ENCODE measurements at places on chromosomes 11 and 22.

DNA sequence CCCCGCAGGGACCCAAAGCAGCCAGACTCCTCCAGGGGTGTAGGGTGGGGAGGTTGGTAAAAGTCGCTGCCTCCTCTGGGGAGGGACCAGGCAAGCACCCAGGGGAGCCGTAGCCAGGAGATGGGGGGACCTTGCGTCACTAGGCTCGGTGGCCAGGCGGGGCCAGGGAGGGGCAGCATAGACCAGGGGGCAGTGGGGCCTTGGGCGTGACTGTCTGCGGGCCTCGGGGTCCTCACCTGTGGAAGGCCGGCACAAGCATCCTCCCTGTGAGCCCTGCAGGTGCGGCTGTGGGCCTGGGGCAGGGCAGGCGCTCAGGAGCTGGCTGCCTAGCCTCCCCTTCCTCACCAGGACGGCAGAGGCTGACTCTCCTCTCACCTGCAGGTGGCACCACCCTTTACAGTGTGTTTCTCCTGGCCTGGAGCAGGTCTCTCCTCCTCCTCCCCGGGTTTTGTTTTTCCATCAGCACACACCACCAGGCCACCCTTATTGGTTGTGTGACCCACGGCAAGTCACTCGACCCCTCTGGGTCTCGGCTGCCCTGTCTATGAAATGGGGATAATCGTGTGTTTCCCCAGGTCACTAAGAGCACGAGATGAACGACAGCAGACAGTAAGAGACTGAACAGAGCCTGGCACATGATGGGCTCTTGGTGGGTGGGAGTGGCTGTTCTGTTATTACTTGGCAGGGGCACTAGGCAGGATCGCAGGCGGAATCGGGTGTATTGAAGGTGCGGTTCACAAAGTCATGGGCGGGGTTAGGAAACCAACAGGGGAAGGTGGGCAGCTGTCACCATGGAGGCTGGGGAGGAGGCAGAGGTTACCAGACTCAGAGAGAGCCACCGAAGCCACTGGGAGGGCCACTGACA, 52.7 kb downstream of the FLRT1 start:
- no peak for DNase-seq

GRCh38 chr11:112831969-112832766, 129.1 kb upstream of the NCAM1 start:
- DNase-seq: no peak

GRCh38 chr11:16615480-16615879, 123.0 kb upstream of the C11orf58 start:
- DNase-seq: no peak

- no peak for DNase-seq
These were observed 226.4 kb downstream of the FAM76B start for GRCh38 chr11:95563173-95563572.

DNA sequence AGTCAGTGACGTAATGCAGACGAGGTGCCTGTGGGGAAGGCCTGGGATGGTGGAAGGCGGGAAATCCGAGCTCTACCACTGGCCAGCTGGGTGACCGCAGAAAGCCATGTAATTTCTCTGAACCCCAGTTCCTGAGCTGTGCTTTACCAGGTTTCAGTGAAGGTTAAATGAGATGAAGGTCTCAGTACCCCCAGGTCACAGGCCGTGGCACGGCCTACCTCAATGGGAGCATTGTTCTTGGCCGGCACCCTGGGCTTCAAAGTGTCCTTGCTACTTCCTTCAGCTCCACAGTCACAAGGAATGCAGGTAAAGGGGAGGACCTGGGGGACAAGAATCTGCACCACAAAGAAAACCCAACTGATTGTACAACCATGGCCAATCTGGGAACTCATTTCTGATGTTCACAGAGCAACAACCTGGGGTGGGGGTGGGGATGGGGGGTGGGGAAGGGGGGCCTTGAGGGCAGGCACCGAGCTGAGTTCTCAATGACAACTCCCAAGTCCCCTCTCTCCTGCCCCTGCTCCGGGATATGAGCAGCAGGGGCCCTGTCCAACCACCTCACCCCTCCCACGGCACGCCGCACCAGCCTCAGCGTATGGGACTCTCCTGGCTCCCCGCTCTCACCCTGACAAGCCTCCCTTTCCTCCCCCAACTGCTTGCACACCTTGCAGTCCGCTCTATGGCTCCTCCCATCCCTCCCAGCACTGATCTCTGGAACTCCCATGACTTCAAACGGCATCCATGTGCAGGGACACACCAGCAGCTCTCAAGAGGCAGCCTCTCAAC, 59.1 kb upstream of the ARFGAP3 start:
- no peak for DNase-seq

DNA sequence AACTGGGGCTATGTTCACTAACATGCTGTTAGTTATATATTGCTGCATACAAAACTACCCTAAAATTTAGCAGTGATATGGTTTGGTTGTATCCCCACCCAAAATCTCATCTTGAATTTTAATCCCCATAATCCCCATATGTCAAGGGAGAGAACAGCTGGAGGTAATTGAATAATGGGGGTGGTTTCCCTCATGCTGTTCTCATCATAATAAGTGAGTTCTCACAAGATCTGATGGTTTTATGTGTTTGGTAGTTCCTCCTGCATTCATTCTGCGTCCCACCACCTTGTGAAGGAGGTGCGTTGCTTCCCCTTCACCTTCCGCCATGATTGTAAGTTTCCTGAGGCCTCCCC, 10.0 kb upstream of the PATL1 start:
- DNase-seq: no peak

DNA sequence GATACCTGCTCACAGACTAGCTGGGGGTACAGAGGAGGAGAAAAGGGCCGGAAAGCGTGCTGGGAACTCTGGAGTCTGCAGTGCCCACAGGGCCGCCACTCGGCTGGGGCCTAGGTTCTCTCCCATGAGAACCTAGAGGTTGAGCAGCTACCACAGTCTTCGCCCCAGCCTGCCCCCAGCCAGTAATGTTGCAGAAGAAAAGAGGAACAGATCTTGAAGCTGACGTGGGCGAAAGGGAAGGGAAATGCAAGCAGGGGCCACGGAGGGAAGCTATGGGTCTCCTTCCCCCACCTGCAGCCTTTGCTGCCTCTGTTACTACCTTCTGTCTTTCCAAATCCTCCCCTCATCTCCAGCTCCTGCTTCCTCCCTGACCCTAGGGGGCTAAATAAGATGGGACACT, 28.8 kb upstream of the P2RY2 start:
- DNase-seq: no peak

- DNase-seq: no peak
These were observed 25.4 kb downstream of the COA4 start for GRCh38 chr11:73851046-73851764.

GRCh38 chr11:45048313-45048841, 97.7 kb upstream of the TP53I11 start:
- DNase-seq: no peak

- peak; percentile 17 for DNase-seq
These were observed 638 bp downstream of the SAAL1 start for GRCh38 chr11:18105086-18105801.

- DNase-seq: no peak
These were observed 3.3 kb downstream of the BRMS1 start for GRCh38 chr11:66341502-66342126.

DNA sequence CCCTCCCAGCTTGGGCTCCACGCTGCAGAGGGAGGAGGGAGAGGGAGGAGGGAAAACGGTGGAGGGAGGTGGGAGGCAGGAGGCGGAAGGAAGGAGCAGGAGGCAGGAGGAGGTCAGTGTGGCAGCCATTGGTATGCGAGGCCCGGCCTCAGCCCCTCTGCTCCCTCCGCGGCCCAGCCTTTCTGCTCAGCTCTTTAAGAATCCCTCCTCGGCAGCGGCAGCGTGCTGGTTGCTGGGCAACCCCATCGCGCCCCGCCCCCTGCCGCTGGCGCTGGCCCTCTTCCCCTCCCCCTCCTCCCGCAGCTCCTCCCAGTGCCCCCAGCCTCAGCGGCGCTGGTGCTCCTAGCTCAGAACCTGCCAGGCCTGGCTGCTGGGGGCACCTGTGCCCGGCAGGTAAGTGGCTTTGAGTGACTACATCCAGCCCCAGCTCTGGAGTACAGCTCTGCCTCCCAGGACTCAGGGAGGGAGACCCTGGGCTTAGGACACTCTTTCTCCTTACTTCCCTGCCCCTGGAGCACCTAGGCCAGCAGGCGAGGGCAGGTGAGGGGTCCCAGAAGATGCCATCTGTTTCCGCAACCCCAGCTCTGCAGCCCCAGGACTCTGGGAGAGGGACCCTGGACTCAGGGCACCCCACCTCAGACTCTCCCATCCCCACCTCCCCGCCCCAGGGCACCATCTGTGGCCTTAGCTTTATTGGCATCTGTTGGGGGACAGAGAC, 7.2 kb upstream of the FLRT1 start:
- DNase-seq: peak; percentile 27

- no peak for DNase-seq
These were observed 8.8 kb downstream of the HOATZ start for GRCh38 chr11:111523343-111523742.

GRCh38 chr11:131858505-131858904, 488.1 kb downstream of the NTM start:
- no peak for DNase-seq

- no peak for DNase-seq
These were observed 5.7 kb downstream of the UBE4A start for GRCh38 chr11:118364956-118365615.

DNA sequence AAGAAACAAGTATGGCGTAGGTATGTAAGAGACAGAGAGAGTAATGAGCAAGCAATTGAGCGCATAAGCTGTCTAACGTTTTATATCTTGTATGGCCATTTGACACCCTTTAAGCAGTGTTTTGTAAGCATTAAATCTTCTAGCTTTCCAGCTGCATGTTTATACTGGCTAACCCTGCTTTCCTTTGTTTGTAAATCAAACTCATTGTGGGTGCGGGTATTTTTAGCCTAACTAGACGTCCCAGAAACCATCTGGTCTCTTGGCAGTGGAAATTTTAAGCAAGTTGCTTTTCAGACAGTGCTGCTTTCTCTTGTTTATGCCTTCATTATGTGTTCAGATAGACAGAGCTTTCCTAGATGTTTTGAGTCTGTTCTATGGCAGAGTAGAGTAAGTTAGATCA, 73.5 kb downstream of the RNF169 start:
- DNase-seq: no peak

DNA sequence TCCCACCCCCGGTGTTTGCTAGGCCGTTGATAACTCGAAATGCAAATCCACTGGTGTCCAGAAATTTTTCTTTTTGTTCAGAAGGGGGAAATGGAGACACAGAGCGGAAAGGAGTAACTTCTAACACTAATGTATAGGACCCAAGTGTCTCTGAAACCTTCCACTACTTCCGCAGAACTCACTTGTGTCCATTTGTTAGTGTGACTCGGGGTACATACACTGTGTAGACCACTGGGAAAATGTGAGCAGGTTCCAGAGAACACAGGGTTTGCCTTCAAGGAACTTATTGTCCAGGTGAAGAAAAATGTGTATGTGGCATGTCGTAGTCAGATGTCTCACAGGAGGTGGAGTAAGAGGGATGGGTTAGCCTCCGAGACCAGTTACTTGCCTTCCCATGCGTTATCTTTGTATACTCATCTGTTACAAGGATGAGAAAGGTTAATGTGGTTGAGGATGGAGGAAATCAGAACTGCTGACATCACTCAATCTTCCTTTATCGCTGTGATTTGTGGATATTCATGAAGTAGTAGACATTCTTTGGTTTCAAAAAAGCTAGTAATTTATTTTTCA, 857 bp downstream of the ARCN1 start:
- DNase-seq: no peak

DNA sequence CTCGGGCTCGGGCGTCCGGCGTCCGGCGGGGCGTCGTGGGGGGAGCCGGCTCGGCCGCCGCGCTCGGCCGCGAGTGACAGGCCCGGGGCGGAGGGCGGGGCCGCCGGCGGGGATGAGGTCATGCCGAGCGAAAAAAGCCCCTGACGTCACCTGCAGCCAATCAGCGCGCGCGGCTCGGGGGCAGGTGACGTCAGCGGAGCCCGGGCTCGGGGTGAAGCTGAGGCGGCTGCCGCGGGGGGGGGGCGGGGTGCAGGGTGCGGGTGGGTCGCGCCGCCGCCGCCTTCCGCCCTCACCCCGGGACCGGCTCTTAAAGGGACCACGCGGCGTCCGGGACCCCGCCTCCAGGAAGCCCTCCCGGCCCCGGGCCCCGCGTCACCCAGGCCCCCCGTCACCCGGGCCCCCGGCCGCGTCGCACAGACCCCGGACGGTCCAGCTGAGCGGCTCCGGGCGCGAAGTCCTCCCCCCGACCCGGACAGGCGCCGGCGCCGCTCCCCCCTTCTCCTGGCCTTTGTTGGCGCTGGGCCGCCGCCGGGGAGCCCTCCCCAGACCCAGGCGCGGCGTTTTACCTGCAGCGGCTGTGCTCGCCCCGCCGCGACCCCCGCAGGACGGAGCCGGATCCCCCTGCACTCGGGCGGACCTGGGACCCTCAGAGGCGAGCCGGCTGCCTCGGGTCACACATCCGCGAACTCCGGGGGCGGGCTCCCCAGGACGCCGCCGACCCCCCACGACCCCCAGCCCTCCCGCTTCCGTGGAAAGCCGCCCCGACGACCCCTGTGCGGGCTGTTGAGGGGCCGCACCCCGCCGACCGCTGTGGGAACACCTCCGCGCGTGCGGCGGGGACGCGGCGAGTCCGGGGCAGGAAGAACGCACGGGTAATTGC, at the start of gene DUSP8:
Gene DUSP8 (minus strand): TSS at position 75 of the 880 bp plus-strand sequence. CDS start 6,445 bp downstream, outside the sequence.
- peak; percentile 78 for DNase-seq

- no peak for DNase-seq
These were observed 1018.3 kb upstream of the RAG2 start for GRCh38 chr11:37616291-37616690.

DNA sequence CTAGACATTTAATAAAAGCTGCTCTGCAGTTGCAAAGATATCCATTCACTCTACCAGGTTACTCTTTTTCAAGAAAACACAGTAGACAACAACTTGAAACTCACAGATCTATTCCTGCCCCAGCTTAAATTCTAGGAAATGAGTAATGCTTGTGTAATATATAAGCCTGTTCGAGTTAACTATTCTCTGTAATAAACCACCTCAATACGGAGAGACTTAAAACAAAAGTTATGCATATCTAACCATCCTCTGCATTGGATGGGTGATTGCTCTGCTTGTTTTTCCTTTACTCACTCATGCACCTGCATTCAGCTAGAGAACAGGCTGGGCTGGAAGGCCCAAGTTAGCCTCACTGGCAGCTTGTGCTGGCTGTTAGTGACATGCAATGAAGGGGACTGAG, 13.3 kb downstream of the LRRC4C start:
- no peak for DNase-seq

- DNase-seq: no peak
These were observed 43.1 kb downstream of the KCNC1 start for GRCh38 chr11:17777738-17778091.

- no peak for DNase-seq
These were observed 8.9 kb downstream of the KCNJ11 start for GRCh38 chr11:17379383-17380180.

DNA sequence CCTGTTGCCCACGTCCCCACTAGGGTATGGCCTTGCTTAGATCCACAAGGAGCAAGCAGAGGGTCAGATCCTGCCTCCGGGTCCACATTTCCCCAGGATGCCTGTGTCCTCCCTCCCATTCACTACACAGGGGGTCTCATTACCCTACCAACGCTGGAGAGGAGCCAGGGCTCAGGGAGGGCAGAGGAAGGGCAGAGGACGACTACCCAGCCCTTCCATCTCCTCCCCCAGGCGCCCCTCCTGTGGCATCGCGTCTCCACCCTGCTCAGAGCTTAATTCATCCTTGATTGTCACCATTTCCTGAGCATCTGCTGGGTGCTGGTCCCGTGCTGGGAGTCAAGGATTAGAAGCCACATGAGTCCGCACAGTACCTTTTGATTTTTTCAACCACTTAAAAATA, 5.0 kb downstream of the NFAM1 start:
- no peak for DNase-seq
